C1 segment of cervical spinal cord (tissue), 14 donors: ENCODE measurements at places on chromosomes 1 and 21.
A peak's percentile ranks its signal among the peaks of the same experiment; 100 is the strongest.

DNA sequence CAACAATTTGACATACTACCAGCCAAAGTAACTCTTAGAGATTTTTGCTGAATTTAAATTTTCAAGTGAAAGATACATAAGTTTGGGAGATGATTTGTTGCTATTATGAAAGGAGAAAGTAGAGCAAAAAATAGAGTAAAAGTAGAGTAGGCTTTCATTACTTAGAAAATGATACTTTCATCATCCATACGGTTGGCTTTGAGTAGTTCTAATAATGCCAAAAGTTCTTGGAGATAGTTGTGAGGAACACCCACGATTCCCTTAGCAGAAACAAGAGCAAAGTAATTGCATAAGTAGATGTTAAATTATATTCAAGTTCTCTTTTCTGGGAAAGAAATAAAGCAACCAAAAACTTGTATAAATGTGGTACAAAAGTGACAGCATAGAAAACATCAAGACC lies 95.0 kb upstream of the VAV3 start:
- DNase-seq = no peak

DNA sequence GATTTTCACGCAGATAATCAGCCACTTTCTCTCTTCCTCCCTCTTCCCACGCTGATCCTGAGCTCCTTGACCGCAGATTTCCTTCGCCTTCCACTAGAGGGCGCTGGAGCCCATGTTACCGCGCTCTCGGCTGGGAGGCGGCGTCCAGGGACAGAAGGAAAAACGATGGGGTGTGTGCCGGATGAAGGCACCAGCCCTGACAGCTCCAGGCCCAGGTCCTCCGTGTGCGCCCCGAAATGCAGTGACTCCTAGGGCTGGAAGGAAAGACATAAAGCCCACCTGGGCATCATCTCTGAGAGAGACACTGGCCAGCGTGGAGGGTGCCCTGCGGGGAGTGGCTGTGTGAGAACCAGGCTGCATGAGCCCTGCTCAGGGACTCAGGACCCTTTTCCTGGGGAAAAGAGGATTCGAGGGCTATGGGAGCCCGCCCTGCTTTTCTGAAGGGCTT lies 44.9 kb upstream of the CYP2J2 start:
- peak; percentile 51 for DNase-seq

- DNase-seq = no peak
Observed at GRCh38 chr1:182862827-182863226, 23.7 kb downstream of the DHX9 start.

DNA sequence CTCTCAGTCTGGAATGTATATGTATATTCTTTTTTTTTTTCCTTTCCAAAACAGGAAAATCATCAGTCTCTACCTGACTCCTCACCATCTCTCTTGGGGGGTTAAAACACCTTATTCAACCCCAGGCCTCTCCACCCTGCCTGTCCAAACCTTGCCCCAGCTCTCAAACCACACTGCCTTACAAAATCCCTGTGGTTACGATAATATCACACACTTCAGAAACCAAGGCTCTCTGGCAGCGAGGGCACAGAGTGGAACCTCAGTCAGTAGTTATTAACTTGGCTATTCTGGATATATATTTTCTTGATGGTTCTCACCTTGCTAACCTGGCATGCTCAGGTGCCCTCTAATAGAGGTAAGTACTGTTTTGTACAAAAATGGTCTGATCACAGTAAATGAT lies 24.7 kb downstream of the KIAA0040 start:
- DNase-seq = no peak

DNA sequence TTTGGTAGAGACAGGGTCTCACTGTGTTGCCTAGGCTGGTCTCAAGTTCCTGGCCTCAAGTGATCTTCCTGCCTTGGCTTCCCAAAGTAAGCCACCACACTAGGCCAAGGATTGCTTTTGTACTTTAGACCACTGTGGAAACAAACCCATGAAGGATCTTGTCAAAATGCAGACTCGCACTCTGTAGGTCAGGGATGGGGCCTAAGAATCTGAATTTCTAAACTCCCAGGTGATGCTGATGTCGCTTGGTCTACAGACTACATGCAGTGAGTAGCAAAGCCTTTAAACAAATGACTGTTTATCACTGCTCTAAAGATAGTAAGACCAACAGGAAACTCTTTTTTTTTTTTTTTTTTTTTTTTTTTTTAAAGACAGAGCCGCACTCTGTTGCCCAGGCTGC lies 54.1 kb upstream of the MUTYH start:
- DNase-seq = no peak

DNA sequence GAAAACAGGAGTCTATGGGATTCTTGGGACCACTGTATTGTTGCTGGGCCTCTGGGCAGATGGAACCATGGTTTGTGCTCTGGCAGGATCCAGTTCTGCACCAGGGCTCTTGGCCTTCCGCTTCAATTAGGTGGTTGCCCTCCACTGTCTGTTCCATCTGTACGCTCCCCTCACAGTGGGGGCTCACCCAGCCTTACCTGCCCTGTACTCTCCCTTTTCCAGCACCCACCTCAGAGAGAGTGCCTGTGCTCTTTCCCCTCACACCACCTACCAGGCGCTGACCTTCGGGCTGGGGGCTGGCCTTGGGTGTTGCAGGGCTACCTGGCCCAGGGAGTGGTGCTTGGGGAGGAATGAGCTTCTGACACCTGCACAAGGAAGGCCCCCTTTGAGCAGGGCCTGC lies 7.5 kb downstream of the PKNOX1 start:
- no peak for DNase-seq

- no peak for DNase-seq
Observed at GRCh38 chr1:31370565-31370964, 2.3 kb downstream of the FABP3 start.

DNA sequence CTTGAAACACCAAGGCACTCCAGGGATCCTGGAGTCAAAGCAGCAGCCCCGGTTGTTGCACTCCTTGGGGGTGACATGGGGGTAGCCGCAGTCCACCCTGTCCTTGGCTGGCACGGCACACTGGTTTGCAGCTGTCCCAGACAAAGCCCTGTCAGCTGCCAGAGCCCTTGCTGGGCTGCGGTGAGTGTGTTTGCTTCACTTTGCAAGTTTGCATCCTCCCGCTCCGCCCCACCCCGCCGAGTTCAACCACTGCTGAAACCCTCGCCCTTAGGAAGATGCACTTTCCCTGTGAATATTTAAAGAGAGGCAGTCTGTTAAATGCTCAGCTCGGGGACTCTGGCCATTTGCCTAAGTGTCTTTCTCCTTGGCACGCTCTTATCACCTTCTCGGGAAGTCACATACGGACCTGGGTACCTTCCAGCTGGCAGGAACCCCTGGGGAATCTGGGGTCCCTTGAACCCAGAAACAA lies 1.7 kb downstream of the TFF3 start:
- DNase-seq = no peak

DNA sequence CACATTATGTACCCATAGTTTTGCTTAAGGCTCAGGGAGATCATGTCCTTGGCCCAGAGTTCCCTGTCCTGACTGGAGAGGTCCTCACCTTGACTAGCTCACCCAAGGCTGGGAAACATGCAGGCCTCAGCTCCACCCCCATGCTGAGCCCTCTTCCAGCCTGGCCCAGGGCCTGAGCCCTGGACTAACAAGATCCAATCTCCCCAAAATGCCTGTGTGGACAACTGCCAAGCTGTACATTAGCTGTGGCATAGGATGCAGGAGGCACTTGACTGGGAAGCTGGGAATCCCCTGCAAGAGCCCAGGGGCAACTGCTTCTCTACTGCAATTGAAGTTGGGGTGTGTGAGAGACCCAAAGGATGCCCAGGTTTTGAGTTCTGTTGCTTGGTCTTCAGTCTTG lies 2.1 kb downstream of the LINGO4 start:
- no peak for DNase-seq
